Karpas-422 (cell line): ENCODE measurements at places on chromosomes 12 and 14. TPM values are rescaled to one million over a fixed set of nuclear protein-coding genes. Genes with fewer than 3 reads are reported as not detected.

SCNN1A gene
- total RNA-seq: not detected in 2 replicates

- peaks cover 27% of the 10 kb centered on the region for H3K4me1 ChIP-seq
- no peaks in the 10 kb centered on the region for H3K27me3 ChIP-seq
- DNase-seq: no peak
- H3K27ac ChIP-seq: no peak overlapping the region
These were observed 2.1 kb upstream of the PDZRN4 start for GRCh38 chr12:41186026-41186425.

DNA sequence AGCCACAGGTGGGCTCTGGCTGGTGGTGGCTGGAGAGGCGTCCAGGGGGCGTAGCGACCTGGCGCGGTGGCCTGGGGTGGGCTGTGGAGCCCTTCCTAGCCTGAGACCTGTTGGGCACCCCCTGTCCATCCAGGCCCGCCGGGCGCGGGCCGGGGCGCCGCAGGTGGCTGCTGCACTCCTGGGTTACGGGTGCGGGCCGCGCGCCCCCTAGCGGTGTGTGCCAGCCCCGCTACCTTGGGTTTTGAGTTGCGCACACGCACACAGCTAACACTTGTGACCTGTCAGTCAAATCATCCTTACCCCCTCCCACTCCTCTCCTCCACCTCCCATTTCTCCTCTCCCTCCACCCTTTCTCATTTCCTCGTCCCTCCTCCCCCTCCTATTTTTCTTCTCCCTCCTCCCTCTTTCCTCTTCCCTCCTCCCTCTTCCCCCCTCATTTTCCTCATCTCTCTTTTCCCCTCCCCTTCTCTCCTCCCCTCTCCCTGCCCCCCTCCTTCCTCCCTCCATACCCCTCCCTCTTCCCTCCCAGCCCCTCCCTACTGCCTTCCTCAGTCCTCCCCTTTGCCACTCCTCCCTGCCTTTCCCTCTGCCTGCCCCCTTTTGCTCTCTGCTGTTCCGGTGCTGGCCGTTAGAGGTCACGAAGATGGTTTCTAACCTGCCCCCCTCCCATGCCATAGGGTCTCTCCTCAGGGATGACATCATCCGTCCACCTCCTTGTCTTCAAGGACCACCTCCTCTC, 2.3 kb downstream of the MEG3 start:
- H3K4me3 ChIP-seq: no peak overlapping the region
- no peaks in the 10 kb centered on the region for H3K27me3 ChIP-seq
- H3K4me1 ChIP-seq: no peaks in the 10 kb centered on the region
- H3K27ac ChIP-seq: no peak overlapping the region
- H3K36me3 ChIP-seq: no peaks in the 10 kb centered on the region

GLS2 gene
- not detected in 2 replicates for total RNA-seq

GRCh38 chr12:71552728-71553501, 110.7 kb downstream of the ZFC3H1 start:
- no peaks in the 10 kb centered on the region for H3K4me1 ChIP-seq
- no peak overlapping the region for H3K4me3 ChIP-seq
- no peak for DNase-seq
- H3K27ac ChIP-seq: no peak overlapping the region

PLA2G1B gene
- total RNA-seq: not detected in 2 replicates
